ENCODE measurements at places on chromosomes 16 and 17. TPM values are rescaled to one million over a fixed set of nuclear protein-coding genes. Genes with fewer than 3 reads are reported as not detected.

Gene KCNJ18
- total RNA-seq: 0.12 TPM

Gene CHST5
- 0.29 TPM for total RNA-seq

Gene MAP2K4
- 33.9 TPM for total RNA-seq

Gene VWA3A
- not detected for total RNA-seq

Gene PYDC1
- not detected for total RNA-seq

Gene C17orf78
- not detected for total RNA-seq

Gene OTOP2
- not detected for total RNA-seq

Gene SLC5A2
- total RNA-seq: 0.11 TPM

DNA sequence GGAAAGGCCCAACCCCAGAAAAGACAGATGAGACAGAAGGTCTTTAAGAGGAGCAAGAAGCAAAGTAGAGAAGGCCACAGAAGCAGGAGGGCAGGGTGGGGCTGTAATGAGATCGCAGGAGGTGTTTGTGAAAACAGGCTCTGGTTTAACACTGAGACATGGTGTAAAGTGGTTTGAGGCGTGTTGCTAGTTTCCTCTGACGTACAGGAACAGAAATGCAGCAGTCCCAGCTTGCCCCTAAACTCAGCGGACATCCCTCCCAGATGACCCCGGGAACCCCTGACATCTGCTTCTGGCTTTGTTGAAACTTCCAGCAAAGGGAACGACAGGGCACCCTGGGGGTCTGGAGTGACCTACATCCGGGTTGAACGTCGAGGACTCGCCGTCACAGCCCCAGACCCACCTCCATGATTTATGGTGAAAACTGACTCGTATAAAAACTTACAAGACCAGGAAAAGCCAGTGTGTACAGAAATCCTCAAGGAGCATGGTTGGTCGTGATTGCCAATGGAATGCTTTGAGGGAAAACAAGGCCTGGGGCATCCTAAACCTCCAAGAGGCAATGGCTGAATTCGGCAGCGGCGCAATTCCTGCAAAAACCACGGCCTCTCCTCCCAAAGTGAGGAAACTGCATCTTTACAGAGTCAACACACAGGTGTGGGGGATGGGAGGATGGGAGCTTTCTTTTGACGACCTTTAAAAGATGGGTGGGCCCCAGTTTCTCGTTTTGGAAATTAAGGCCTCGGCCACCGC, 25.8 kb downstream of the LITAF start:
- no peak for DNase-seq

DNA sequence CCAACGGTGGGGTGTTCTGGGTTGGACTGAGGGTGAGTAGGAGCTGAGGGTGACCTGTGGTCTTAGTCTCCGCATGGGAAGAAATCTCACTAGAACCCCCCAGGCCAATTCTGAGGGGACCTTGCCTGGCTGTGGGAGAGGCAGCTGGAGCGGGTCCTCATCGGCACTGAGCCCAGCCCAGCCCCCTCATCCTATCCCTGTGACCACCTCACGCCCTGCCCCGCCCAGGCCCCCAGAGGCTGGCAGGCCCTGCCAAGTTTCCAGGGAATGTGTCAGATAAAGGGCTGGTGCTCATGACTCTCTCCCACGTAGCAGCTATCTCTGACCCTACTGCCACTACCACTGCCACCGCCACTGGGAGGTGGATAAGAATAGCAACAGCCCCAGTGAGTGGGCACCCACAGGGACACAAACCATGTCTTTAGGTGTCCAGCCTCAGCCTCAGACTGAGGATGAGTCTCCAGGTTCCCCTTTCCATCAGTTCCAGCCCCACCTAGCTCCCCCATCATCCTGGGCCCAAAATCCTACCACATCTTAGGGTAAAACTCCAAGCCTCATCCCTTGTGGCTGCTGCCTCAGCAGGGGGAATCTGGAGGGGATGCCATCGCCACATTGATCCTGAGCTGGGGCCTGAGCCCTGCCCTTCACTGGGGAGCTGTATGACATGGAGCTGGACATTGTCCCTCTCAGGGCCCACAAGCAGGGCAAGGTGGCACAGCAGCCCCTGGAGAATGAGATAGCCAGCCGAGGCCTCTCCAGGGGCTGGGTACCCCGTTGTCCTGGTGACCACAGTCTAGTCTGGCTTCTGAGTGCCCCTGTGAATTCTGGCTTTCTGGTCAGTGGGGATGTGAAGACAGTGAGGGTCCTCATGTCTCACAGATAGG, 14.9 kb downstream of the CDH16 start:
- no peak for DNase-seq

DNA sequence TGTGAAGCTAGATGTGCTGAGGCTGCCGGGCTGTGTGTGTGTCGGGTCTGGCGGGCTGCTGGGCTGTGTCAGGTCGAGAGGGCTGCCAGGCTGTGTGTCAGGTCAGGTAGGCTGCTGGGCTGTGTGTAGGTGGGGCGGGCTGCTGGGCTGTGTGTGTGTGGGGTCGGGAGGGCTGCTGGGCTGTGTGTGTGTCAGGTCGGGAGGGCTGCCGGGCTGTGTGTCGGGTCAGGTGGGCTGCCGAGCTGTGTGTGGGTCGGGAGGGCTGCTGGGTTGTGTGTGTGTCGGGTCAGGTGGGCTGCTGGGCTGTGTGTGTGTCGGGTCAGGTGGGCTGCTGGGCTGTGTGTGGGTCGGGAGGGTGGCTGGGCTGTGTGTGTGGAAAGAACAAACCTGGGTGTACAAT, 8.6 kb downstream of the WDR45B start:
- no peak for DNase-seq

- DNase-seq: no peak
Measured at GRCh38 chr17:12996357-12996756, 21.5 kb downstream of the ELAC2 start.

- no peak for DNase-seq
Measured at GRCh38 chr17:74604200-74604599, 12.1 kb upstream of the CD300LD start.

GRCh38 chr16:65538976-65539375, 417.1 kb upstream of the CDH11 start:
- DNase-seq: peak; percentile 46

- DNase-seq: no peak
Measured at GRCh38 chr16:4038448-4038847, 77.8 kb downstream of the ADCY9 start.

GRCh38 chr16:87101903-87102302, 215.3 kb downstream of the C16orf95 start:
- DNase-seq: peak; percentile 79

- no peak for DNase-seq
Measured at GRCh38 chr17:2691965-2692780, 19.4 kb downstream of the CLUH start.

GRCh38 chr17:63295839-63296590, 150.1 kb downstream of the CYB561 start:
- DNase-seq: no peak

- no peak for DNase-seq
Measured at GRCh38 chr17:39841134-39841683, 22.9 kb downstream of the IKZF3 start.

DNA sequence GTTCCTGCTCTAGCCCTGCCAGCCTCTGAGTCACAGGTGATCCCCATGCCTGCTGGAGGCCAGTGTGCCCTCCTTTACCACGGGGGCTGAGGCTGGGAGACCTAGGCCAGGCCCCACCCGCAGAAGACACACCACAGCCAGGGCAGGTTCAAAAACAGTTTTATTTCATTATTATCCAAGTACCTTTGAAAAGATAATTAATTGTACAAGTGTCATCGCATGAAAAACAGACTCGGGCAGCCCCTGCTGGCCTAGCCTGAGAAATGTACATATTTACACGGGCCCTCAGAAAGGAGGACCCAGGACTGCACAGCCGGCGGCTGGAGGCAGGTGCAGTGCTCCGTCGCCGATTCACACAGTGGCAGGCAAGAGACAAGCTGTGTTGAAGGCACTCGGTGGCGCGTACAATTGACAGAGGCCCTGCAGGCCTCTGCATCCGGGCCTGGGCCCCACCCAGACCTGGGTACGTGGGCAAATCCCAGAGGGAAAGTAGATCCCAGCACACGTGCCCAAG, 4.4 kb downstream of the PDIA2 start:
- DNase-seq: no peak

- peak; percentile 68 for DNase-seq
Measured at GRCh38 chr16:29710227-29711219, 31.5 kb downstream of the QPRT start.

DNA sequence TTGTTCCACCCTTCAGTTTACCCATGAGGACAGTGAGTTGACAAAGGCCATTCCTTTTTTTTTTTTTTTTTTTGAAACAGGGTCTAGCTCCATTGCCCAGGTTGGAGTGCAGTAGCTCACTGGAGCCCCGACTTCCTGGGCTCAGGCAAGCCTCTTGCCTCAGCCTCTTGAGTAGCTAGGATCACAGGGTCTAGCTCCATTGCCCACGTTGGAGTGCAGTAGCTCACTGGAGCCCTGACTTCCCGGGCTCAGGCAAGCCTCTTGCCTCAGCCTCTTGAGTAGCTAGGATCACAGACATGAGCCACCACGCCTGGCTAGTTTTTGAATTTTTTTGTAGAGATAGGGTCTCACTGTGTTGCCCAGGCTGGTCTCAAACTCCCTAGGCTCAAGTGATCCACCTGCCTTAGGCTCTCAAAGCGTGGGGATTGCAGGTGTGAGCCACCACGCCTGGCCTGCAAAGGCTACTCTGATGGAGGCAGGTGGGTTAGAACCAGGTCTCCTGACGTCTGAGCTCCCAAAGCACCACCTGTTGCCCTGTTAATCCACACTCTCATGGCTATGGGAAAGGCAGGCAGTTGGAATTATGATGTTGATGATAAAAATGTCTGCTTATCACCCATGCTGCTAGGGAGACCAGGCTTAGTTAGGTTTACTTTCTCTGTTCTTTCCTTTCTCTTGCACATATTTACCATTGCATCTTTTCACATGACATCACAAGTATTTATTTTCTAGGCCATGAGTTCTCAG, 65.2 kb downstream of the KSR1 start:
- no peak for DNase-seq

DNA sequence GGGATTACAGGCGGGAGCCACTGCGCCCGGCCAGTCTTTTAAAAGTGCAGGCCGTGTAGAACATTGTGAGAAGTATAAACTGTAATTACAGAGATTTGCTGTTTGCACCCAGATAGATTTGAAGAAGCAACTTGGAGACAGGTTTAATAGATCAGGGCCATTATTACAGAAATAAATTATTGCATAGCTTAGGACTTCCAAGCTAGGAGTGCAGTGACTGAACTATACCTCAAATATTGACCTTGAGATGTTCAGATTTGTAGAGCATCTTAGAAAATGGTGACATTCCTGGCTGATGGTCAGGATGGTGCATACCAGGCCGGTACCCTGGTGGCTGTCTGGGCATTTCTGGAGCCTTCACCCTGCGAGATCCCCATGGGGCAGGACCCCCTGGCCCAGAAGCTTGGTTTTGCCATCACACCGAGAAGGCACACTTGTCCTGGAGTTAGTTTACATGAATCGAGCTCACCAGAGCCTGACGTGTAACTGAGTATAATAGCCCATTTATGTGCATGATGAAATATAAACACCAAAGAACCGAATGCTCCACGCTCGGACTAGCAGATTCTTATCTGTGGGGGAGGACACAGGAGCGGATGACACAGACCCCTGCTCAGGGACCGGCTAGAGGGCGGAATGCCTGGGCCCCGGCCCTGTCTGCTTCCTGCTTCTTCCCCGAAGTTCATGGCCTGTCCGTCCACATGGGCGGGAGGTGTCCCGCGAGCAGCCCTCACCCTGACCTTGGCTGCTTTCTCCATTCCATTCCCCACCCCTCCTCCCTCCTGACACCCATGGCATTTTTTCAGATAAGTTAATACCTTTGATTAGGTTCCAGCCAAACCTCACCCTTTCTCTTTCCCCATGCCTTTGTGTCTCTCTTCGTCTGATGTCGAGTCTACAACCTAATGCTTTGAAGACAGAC, 32.1 kb downstream of the CCDC40 start:
- peak; percentile 16 for DNase-seq

- DNase-seq: no peak
Measured at GRCh38 chr16:15854906-15855703, 1.7 kb downstream of the MYH11 start.

DNA sequence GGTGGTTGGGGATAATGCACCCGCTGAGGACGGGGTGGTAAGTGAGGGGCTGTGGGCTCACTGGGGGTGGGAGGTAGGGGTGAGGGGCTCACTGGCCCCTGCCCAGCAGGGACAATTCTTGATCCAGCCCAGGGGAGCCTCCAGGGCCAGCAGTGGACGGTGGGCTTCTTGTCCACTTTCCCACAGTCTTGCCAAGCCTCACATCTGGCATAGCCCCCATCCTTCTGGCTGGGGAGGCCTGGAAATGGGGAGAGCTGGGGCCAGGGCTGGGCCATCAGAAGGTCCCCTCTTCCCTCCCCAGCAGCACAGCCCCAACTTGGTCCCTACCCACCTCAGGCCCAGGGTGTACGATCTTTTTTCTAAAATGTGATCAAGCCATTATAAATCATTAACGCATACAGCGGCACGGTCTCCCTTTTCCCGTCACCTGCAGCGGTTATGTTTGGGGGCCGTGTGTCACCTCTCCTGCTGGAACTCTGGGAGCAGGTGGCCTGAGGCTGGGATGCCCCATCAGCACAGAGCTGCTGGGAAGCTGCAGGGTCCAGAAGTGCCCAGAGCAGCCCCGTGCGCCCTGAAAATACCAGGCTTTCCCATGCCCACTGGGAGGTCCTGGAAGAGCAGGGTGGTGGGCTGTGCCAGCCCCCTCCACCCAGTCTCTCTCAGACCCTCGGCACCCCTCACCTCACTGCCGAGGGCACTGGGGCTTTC, 7.2 kb upstream of the SETD6 start:
- DNase-seq: no peak

DNA sequence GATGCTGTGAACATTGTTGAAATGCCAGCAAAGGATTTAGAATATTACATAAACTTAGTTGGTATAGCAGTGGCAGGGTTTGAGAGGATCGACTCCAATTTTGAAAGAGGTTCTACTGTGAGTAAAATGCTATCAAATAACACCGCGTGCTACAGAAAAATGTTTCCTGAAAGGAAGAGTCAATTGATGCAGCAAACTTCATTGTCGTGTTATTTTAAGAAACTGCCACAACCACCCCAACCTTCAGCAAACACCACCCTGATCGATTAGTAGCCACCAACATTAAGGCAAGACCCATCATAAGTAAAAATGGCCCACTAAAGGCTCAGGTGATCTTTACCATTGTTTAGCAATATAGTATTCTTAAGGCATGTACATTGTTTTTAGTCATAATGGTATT, 27.3 kb downstream of the HLF start:
- DNase-seq: no peak

DNA sequence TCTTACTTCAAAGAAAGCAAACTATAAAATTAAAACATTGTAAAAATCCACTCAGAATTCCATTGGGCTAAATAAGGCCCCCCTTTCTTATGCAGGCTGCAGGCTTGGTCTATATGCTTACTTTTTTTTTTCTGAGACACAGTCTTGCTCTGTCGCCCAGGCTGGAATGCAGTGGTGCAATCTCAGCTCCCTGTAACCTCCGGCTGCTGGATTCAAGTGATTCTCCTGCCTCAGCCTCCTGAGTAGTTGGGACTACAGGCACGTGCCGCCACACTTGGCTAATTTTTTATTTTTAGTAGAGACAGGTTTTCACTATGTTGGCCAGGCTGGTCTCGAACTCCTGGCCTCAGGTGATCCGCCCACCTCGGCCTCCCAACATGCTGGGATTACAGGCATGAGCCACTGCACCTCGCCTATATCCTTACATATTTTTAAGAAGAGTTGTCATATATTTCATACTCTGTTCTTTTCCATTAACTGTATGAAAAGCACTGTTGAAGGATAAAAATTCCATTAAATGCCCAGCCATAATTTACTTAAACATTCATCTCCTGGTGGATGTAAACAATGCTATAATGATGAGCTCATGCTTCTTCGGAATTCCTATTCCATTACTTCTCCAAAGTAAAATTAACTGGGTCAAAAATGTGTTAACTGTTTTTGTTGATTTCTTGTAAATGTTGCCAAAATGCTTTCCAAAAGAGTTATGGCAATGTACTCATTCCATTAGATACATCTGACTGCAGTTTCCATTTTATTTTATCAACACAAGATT, 17.8 kb downstream of the SNN start:
- peak; percentile 17 for DNase-seq

Measured in PC-3 (cell line).